SW480 (cell line): ENCODE measurements at places on chromosomes 7 and 10.

- DNase-seq: no peak
Observed at GRCh38 chr10:19785366-19785765, 30.9 kb upstream of the PLXDC2 start.

- DNase-seq: no peak
Observed at GRCh38 chr7:46746695-46747687, 825.9 kb upstream of the IGFBP3 start.

GRCh38 chr10:86100581-86101061 lies 266.0 kb downstream of the GRID1 start:
- DNase-seq: peak; percentile 38

DNA sequence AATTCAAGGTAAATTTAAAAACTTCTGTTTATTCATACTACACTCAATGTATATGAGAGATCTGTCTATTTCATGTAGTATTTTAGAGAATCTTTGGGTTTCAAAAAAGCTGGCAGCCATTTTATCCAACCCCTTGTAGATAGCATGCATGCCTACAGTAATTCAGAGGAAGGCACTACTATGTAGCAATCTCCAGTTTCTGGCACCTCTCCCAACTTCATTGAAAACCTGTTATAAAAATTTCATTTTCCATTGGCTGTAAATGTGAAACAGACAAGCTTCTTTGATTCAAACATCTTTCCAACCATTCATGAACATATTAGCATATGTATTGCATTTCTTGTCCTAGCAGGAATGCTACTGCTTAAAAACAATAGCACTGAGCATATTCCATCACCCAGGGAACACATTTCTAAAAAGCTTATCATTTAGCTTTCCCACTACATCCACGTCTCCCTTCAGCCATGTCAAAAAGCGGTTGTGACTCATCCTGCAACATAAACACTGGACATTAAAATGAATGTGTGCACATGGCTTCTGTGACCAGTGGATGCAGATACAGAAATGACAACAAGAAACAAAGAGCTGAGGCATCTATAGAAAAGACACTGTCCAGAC lies 330.4 kb upstream of the AOAH start:
- DNase-seq: no peak
